ENCODE measurements at places on chromosomes 4 and X. TPM values are rescaled to one million over a fixed set of nuclear protein-coding genes. Genes with fewer than 3 reads are reported as not detected.

The ADGRG4 gene
- not detected for total RNA-seq

The TENM3 gene
- 13.8 TPM for total RNA-seq

The CT45A3 gene
- total RNA-seq: not detected

The DGKK gene
- total RNA-seq: not detected

The LPAR4 gene
- total RNA-seq: not detected

The LRIT3 gene
- total RNA-seq: not detected

The PASD1 gene
- not detected for total RNA-seq

The COL4A6 gene
- 157 TPM for total RNA-seq

The NPNT gene
- 0.12 TPM for total RNA-seq

The HOPX gene
- total RNA-seq: 224 TPM

The XAGE1A gene
- total RNA-seq: not detected

The BST1 gene
- total RNA-seq: 10.2 TPM

The SHROOM3 gene
- total RNA-seq: 0.58 TPM

The GLUD2 gene
- total RNA-seq: 0.35 TPM

The ANOS1 gene
- not detected for total RNA-seq

The CLTRN gene
- total RNA-seq: 6.6 TPM

The DYNLT3 gene
- total RNA-seq: 63.5 TPM

The HS6ST2 gene
- total RNA-seq: 39.1 TPM

The WDFY3 gene
- total RNA-seq: 25.7 TPM

The BEX1 gene
- total RNA-seq: not detected

The ASB11 gene
- not detected for total RNA-seq

The FOXO4 gene
- 3.7 TPM for total RNA-seq

The OTOP1 gene
- not detected for total RNA-seq

The EGF gene
- total RNA-seq: 15.6 TPM

The MAGEA1 gene
- total RNA-seq: 64.2 TPM

The TEX13C gene
- not detected for total RNA-seq

The YIPF7 gene
- total RNA-seq: not detected

The FAM184B gene
- 0.02 TPM for total RNA-seq

The PFKFB1 gene
- total RNA-seq: 0.35 TPM

The FAM236D gene
- not detected for total RNA-seq
